Spinal cord (tissue), 10 donors: ENCODE measurements at places on chromosomes 3 and 15.

DNA sequence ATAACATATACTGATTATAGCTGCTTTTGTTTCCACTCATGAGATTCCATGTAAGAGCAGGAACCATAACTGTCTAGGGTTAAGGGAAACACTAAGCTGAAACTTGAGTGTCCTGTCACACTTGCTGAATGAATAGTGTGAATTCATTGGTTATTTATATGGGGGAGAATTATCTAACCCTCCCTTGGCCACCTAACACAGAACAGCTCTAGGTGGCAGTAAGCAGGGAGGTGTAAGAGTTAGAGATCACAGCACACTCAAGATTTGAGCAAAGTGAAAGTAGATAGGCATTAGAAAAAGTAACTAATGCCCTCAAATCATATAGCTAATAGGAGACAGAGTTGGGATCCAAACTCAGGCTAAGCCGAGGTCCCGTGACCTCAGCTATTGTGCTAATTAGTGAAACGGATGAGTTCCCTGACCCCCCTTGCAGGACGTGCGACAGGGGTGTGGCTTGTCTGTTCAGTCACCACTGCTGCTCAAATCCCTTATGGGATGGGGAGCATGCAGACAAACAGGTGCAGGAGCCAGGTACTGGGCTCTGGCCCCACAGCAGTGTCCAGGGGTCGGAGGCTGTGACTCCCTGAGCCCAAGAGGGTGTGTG lies 27.7 kb upstream of the ANO10 start:
- H3K4me3 ChIP-seq, result no peak overlapping the region
- no peaks in the 10 kb centered on the region for H3K36me3 ChIP-seq
- peaks cover 4% of the 10 kb centered on the region for H3K4me1 ChIP-seq
- no peak overlapping the region for H3K27ac ChIP-seq
- no peak for DNase-seq
- no peaks in the 10 kb centered on the region for H3K27me3 ChIP-seq

- DNase-seq, result no peak
- H3K27ac ChIP-seq, result no peak overlapping the region
Observed at GRCh38 chr3:195467641-195468390, 25.0 kb upstream of the ACAP2 start.

DNA sequence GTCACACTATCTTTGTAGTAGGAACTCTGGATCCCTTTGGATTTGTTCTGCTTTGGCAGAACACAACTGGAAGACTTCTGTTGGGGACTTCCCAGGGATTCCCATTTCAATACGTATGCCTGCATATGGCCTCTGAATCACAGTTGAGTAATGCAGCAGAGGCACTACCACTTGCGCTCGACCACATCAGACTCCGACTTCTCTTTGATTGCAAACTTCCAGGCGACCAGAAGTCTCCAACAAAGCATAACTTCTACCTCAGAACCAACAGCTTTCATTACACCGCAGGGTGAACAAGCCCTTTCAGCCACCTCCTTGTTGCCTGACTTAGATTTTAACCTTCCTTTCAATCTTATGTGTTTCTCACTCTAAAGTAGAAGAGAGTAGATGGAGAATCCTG lies 924.4 kb downstream of the IGSF11 start:
- H3K4me3 ChIP-seq, result no peak overlapping the region
- no peak for DNase-seq
- H3K27me3 ChIP-seq, result no peaks in the 10 kb centered on the region
- H3K27ac ChIP-seq, result no peak overlapping the region

GRCh38 chr3:145557405-145557804 lies 603.6 kb downstream of the PLOD2 start:
- DNase-seq, result no peak
- no peak overlapping the region for H3K4me3 ChIP-seq
- H3K4me1 ChIP-seq, result no peaks in the 10 kb centered on the region
- H3K27ac ChIP-seq, result no peak overlapping the region
- H3K36me3 ChIP-seq, result no peaks in the 10 kb centered on the region
- H3K27me3 ChIP-seq, result no peaks in the 10 kb centered on the region

- peaks cover 37% of the 10 kb centered on the region for H3K27me3 ChIP-seq
- peaks cover 13% of the 10 kb centered on the region for H3K4me1 ChIP-seq
- DNase-seq, result no peak
- H3K36me3 ChIP-seq, result no peaks in the 10 kb centered on the region
- H3K27ac ChIP-seq, result no peak overlapping the region
- no peak overlapping the region for H3K4me3 ChIP-seq
Observed at GRCh38 chr15:94229591-94230369, 1.6 kb upstream of the MCTP2 start.

GRCh38 chr3:100106531-100107141 lies 7.7 kb downstream of the FILIP1L start:
- no peaks in the 10 kb centered on the region for H3K27me3 ChIP-seq
- no peaks in the 10 kb centered on the region for H3K4me1 ChIP-seq
- no peak overlapping the region for H3K4me3 ChIP-seq
- no peak for DNase-seq
- H3K27ac ChIP-seq, result no peak overlapping the region

DNA sequence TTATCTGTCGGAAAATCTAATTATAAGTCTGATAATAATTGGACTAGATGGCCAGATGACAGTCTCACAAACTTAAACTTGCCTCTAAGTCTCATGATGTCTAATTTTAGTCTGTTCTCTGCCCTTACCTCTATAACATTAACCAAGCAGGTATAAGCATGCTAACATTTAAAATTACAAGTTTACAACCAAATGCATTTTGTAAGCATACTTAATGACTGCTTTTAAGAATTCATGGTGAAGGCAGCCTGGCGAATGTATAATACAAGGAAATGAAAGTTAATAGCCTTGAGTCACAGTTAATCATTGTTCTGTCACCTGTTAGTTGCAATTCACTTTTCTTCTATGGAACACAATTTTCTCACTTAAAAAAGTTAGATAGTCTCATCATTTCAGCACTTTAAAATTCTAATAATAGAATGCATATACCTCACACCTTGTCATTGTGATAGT lies 16.5 kb downstream of the BCHE start:
- H3K27me3 ChIP-seq, result no peaks in the 10 kb centered on the region
- H3K4me3 ChIP-seq, result no peak overlapping the region
- H3K4me1 ChIP-seq, result no peaks in the 10 kb centered on the region
- no peak overlapping the region for H3K27ac ChIP-seq
- no peak for DNase-seq
